NCI-H1105 (cell line): ENCODE measurements at places on chromosomes 1 and 21.

DNA sequence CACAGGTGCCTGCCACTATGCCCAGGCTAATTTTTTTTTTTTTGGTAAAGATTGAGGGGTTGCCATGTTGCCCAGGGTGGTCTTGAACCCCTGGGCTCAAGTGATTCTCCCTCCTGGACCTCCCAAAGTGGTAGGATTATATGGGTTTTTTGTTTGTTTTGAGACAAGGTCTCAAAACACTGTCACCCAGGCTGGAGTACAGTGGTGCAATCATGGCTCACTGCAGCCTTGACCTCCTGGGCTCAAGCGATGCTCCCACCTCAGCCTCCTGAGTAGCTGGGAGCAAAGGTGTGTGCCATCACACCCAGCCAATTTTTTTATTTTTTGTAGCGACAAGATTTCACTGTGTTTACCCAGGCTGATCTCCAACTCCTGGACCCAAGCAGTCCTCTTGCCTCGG is 8.9 kb upstream of the RCAN3 start:
- no peak for DNase-seq

GRCh38 chr1:8362701-8363101 is 44.8 kb downstream of the SLC45A1 start:
- no peak for DNase-seq

DNA sequence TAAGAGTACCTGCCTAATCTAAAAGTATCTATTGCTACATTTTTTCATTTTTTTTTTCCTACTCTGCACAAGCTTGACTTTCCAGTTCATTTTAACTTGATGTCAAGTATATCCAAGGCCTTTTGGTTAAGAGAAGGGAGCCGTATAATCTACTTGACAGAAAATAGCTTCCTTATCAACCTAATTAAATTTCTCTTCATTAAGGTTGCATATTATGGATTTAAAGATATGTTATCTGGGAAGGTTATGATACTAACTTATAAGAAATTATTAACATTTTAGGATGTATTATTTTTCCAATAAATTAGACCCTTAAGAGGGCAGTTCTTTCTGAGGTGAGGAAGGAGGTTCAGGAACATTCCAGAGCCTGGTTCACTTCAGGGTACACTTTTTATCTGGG is 83.1 kb upstream of the SGIP1 start:
- DNase-seq: no peak

GRCh38 chr1:212700892-212701819 is 1.5 kb upstream of the BATF3 start:
- DNase-seq: no peak

GRCh38 chr1:42932442-42932941 is 26.2 kb downstream of the SLC2A1 start:
- no peak for DNase-seq

GRCh38 chr1:116794804-116795481 is 40.7 kb downstream of the CD2 start:
- no peak for DNase-seq

DNA sequence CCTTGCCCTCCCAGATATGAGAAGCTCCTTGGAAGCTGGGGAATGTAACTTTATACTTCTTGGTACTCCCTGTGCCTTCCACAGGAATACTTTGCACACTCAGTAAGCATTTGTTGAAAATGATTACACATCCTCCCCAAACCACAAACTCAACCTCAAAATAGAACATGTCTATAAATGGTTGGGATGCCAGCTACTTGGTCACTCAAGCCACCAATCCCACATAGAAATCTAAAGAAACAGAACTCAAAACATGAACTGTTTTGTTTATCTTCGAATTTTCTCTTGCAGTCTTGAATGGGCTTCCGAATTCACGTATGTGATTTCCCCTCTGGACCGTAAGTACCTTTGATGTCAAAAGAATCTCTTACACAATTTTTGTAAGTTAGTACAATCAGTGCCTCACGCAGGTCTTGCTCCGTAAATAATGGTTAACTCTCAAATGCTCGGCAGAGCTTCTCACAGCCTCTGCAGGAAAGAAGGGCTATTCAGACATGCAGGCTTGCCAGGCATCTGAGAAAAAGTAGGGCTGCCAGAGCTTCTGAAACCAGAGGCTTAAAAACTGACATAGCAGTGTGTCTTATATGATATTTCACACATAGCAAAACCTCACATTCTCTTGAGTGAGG is 26.9 kb downstream of the SORT1 start:
- no peak for DNase-seq

GRCh38 chr1:111476761-111477309 is 3.1 kb downstream of the C1orf162 start:
- no peak for DNase-seq
